ENCODE measurements at places on chromosomes 12 and 14. TPM values are rescaled to one million over a fixed set of nuclear protein-coding genes. Genes with fewer than 3 reads are reported as not detected.

GRCh38 chr12:40970320-40970907, 217.7 kb upstream of the PDZRN4 start:
- DNase-seq, result no peak

DNA sequence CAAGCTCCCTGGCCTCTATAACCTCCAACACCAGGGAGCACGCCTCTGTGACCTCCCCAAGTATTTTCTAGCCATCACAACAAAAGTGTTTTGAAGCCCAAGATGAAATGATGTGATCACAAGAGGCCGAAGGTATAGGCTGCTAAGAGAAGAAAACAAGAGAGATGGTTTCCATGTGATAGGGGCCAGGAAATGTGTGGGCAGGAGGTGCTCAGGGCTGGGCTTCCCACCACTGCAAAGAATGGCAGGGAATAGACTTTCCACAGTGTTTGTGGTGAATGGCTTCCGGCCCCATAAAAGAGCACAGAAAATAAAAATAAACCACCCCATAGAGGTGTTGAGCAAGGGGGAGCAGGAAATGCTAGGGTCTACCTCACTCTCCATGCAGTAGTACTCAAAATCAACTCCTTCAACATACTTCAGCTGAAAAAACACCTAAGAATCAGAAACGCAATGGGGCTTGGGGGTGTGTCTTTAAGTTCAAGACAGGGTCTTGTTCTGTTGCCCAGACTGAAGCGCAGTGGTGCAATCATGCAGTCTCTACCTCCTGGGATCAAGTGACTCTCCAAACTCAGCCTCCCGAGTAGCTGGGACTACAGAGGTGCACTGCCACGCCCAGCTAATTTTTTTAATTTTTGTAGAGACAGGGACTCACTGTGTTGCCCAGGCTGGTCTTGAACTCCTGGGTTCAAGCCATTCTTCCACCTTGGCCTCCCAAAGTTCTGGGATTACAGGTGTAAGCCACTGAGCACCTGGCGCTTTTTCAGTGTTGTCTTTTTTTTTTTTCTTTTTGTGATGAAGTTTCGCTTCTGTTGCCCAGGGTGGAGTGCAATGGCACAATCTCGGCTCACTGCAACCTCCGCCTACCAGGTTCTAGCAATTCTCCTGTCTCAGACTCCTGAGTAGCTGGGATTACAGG, 27.1 kb downstream of the DAD1 start:
- peak; percentile 71 for DNase-seq

GRCh38 chr14:61503167-61503801, 181.9 kb downstream of the PRKCH start:
- DNase-seq, result no peak

DNA sequence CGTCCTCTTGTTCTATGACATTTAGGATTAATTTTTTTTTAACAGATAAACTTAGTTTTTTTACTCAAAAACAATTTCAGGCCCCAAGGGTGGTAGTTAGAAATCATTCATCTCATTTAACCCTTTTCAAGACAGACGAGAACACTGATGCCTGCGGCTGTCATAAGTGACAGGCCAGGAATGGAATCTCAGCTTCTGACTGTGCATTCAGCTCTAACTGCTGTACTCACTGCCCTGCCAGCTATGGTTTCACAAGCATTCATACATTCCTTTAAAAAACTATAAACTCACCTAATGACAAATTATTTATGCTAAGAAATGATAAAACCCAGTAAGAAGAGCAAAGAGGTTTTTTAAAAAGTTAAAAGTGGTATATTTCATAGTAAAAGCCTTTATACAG, 8.8 kb downstream of the DENND5B start:
- DNase-seq, result no peak

DNA sequence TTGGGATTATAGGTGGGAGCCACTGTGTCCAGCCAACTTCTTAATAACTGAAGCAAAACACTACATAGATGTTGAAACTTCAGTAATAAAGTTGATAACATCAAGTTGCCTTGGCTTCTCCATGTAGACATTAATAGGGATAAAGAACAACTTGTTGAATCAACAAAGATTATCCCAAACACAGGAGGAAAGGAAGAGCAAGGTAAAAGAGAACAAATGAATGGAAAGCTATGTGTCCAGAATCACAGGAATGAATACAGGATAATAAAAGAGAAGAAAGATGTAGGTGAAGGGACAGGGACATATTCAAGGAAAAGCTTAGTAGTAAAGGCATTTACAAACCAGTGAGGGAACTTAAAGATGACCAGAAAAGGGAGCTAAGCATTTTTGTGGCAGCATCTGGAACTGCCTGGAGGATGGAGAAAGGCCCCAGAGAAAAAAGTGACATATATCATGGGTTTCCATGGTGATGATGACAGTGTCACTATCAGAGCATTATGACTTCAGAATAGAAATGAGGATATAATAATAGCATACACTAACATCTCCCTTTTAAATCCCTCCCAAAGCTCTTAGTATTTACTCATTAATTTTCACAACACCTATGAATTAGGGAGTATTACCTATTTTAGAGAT, 24.0 kb upstream of the MDM1 start:
- DNase-seq, result no peak

DNA sequence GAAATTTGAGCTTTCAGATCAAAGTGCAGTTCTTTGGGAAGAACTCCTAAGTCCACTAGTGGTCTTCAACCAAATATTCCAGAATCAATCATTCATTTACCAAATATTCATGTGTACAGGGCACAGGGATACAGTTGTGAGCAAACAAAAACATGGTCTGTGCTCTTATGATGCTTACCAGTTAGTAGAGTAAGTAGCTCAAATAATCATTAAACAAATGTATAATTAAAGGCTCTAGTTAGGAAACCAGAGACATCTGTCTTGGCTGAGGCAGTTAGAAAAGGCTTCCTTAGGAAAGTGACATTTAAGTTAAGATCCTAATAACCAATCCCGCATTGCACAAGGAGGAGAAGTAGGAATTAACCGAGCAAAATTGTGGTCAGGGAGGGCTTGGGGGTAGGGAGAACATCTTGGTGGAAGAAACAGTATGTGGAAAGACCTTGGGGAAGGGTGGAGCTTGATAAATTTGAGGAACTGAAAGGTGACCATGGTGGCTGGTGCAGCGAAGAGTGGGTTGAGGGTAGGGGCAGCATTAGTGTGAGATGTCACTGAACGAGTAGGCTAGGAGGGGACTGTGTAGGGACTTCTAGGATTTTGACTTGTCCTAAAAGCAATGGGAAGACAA, 40.0 kb downstream of the PEBP1 start:
- no peak for DNase-seq

DNA sequence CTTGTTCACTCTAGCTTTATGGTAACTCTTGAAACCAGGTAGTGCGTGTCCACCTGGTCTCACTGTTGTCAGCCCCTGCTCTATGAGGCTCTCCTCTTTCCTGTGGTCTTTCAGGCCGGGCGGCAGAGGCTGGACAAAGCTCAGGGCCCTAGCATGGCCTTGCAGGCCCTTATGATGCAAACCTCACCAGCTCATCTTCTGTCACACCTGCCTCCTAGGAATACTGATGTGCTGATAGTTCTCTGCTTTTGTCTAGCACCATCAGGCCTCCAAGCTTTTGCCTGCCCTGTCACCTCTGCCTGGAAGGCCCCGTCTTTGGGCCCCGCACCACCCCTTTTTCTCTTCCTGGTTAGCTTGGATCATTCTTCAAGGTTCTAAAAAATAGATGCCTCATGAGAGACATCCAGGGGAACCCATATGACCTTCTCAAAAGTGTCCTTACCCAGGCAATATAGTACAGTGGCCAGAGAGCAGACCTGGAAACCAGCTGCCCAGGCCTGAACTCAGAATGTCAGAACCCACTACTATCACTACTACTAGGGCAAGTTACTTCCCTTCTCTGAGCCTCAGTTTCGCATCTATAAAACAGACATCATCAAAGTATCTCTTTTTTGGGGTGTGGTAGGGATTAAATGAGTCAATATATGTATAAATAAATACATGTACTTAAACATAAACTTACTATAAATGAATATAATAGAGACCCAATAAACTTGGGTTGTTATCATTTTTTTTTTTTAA, 91.7 kb downstream of the ZFP36L1 start:
- no peak for DNase-seq

DNA sequence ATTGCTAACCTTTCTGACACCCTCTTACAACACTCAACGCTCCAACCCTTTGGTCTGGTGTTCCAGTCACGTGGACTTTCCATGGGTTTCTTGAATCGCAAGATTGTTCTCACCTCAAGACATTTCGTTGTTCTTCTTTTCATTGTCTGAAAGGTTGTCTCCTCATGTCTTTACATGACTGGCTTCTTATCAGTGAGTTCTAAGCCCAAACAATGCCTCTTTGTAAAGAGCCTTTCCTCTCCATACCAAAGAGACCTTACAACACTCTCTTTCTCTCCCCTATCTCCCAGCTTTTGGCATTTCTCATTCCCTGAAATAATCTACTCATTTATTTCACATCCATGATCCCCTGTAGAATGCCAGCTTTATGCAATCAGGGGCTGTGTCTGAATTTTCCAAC, 1144.8 kb downstream of the AACS start:
- DNase-seq, result no peak

SRRM4 gene
- not detected for total RNA-seq

ALX1 gene
- not detected for total RNA-seq

CRY1 gene
- total RNA-seq, result 18.8 TPM

BAZ2A gene
- total RNA-seq, result 112 TPM

IL26 gene
- not detected for total RNA-seq

Measured in lower lobe of right lung (tissue), 2 donors.